ENCODE measurements at places on chromosomes 4 and X.

DNA sequence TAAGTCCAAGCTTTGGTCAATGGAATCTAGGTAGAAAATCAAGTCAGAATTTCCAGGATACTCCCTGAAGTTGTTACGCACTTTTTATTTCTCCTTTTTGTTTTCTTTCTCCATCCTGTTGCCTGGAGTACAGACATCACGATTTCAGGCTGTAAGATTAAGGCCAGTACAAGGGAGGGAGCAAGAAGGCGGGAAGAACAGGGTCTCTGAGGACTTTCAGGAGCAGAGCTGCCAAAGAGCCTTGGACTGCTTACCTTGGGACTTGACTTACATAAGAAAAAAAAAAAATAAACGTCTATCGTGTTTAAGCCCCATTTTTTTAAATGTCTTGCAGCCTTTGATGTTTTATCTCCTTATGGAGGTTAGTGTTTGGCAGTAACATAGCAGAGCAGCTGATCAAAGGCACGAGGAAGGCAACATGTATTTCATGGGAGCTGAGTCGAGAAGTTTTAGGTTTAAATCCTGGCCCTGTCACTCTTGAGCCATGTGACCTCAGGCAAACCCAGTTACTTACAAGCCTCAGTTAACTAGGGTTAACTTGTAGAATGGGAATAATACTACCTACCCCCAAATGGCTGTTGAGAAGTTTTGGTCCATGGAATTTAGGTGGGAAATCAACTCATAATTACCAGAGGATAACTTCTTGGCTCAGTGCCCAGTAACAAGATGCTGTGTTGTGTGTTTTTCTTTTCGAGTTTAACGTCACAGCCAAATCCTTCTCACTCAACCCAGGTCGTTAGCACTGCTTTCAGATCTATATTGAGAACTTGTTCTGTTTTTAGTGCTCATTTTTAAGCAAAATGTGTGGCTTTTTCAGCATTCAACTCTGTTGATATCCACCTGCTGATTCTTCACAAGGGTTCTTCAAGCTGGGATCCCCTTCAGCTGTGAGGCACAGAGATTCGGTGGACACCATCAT is 106.8 kb downstream of the CLNK start:
- peaks cover 8% of the 10 kb centered on the region for H3K4me1 ChIP-seq
- H3K4me3 ChIP-seq: no peak overlapping the region
- H3K27me3 ChIP-seq: no peaks in the 10 kb centered on the region
- no peak overlapping the region for H3K27ac ChIP-seq

- no peak for DNase-seq
- H3K4me1 ChIP-seq: no peaks in the 10 kb centered on the region
- H3K36me3 ChIP-seq: no peaks in the 10 kb centered on the region
- no peak overlapping the region for H3K4me3 ChIP-seq
- no peaks in the 10 kb centered on the region for H3K27me3 ChIP-seq
Measured at GRCh38 chr4:6282314-6282771, 12.7 kb downstream of the WFS1 start.

DNA sequence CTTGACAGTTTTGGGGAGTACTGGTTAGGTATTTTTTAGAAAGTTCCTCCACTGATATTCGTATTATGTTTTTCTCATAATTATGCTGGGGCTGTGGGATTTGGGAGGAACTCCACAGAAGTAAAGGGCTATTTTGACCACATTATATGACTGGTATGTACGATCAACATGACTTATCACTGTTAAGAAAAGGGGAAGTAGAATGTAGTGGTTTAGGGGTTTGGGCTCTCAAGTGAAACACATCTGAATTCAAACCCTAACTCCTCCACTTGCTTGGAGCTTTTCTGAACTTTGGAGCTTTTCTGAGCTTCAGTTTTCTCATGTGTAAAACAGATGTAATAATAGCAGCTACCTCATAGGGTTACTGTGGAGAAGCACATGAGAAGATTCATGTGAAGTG is 96.4 kb upstream of the C1GALT1C1 start:
- H3K27me3 ChIP-seq: no peaks in the 10 kb centered on the region
- no peaks in the 10 kb centered on the region for H3K4me1 ChIP-seq
- H3K36me3 ChIP-seq: no peaks in the 10 kb centered on the region
- DNase-seq: no peak
- H3K4me3 ChIP-seq: no peak overlapping the region
- H3K27ac ChIP-seq: no peak overlapping the region

GRCh38 chr4:101337688-101338087 is 9.6 kb downstream of the PPP3CA start:
- no peak overlapping the region for H3K4me3 ChIP-seq
- H3K36me3 ChIP-seq: peaks cover 5% of the 10 kb centered on the region
- no peak overlapping the region for H3K27ac ChIP-seq
- peaks cover 11% of the 10 kb centered on the region for H3K4me1 ChIP-seq

DNA sequence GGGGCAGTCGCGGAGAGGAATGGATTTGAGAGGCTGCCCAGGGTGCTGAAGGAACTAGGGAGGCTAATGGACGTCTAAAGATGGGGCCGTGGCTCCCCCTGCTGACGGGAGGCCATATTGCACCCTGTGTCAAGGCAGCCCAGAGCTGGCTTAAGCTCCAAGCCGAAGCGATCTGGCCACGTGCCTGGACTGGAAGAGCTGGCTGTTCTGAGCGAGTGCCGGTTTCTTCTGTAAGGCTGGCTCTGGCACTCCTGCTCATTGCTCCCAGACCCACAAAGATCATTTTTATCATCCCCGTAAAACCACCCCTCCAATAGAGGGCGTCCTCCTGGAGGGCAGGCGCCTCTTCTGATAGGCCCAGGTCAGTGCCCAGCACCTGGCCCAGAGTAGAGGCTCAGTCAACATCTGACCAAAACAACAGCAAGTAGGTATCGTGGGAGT is 5.6 kb downstream of the PNCK start:
- no peak overlapping the region for H3K4me3 ChIP-seq
- H3K4me1 ChIP-seq: peaks cover 3% of the 10 kb centered on the region
- H3K36me3 ChIP-seq: no peaks in the 10 kb centered on the region
- H3K27ac ChIP-seq: no peak overlapping the region
- DNase-seq: peak; percentile 83
- peaks cover 49% of the 10 kb centered on the region for H3K27me3 ChIP-seq

- no peaks in the 10 kb centered on the region for H3K27me3 ChIP-seq
- H3K4me3 ChIP-seq: no peak overlapping the region
- no peak overlapping the region for H3K27ac ChIP-seq
- H3K36me3 ChIP-seq: no peaks in the 10 kb centered on the region
Measured at GRCh38 chr4:79652232-79652631, 244.2 kb upstream of the GK2 start.

- no peaks in the 10 kb centered on the region for H3K4me1 ChIP-seq
- H3K36me3 ChIP-seq: no peaks in the 10 kb centered on the region
- no peaks in the 10 kb centered on the region for H3K27me3 ChIP-seq
- H3K4me3 ChIP-seq: no peak overlapping the region
Measured at GRCh38 chrX:31340587-31340986, 268.7 kb upstream of the FTHL17 start.

GRCh38 chrX:47634871-47635575 is 5.3 kb upstream of the CFP start:
- no peaks in the 10 kb centered on the region for H3K27me3 ChIP-seq
- no peak overlapping the region for H3K4me3 ChIP-seq
- no peaks in the 10 kb centered on the region for H3K4me1 ChIP-seq
- no peak for DNase-seq

DNA sequence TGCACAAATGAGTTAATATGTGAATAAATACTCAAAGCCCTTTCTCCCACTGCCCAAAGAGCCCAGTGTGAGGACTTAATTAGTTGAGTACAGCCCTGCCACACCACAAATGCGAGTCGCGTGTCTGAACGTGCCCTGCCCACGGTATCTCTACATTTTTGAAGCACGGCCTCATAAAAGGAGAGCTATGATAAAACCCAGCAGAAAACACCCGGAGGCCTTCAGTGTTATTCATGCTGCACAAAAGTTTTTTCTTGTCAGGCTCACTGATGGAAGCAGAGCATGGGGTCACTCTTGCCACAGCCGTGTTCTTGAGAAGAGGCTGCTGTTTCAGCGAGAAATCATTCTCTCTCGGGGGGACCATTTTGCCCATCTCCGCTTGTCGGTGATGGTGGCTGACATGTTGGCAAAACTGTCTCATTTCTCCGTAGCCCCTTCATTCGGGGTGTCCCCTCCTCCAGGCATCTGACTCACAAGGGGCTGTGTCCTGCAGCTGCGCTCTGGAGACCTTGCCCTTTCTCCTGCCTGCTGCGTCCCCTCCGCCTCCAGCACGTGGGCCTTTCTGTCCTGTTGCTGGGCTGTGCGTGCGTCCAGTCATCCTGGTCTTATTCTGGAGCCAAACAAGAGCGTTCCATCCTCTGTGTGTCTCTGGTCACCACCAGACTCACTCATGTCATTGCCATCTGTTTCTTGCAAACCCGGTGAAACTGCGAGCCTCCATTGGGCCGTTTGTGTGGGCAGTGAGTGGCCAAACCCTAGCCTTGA is 88.8 kb downstream of the SORCS2 start:
- H3K4me3 ChIP-seq: no peak overlapping the region
- no peak for DNase-seq
- H3K27ac ChIP-seq: no peak overlapping the region
- H3K36me3 ChIP-seq: no peaks in the 10 kb centered on the region
- H3K27me3 ChIP-seq: peaks cover 14% of the 10 kb centered on the region

DNA sequence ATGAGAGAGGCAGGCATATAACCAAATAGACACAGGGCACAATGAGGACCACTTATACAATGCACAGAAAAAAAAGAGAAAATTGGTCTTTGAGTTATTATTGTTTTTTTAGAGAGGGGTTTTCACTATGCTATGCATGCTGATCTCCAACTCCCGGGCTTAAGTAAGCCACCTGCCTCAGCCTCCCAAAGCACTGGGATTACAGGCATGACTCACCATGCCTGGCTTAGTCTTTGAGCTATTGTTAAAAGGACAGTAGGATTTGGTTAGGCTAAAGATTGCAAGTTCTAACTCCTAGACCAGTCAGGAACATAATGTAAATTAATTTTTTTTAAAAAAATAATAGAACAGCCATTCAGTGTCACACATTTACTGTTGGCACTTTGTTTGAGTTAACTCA is 340.1 kb downstream of the GPAT3 start:
- peaks cover 8% of the 10 kb centered on the region for H3K27me3 ChIP-seq
- no peak overlapping the region for H3K4me3 ChIP-seq
- H3K27ac ChIP-seq: no peak overlapping the region
- no peaks in the 10 kb centered on the region for H3K36me3 ChIP-seq
- DNase-seq: no peak

Data from type B pancreatic cell (in vitro differentiated cells).